Progenitor cell of endocrine pancreas (in vitro differentiated cells): ENCODE measurements at places on chromosomes 5 and 9.

DNA sequence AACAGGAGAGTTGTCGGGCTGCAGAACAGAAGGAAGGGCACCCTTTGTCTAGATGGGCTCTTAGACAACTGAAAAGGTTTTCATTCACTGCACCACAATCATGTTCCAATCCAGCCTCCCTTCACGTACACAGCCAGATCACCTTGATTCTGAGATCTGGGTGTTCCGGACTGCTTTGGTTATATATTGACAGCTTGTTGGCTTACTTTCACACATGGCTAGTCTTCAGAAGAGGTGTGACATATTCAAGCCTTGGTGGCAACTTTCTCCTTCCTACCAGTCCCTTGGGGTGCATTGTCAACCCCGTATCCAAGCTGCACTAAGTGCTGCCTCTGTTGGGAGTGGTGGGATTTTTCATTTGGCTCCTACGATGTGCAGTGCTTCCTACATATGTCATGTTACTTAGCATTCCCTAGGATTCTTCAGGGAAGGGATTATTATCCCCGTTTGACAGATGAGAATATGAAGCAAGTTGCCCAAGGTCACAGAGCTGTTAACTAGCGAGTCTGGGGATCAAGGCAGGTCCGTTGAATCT lies 100.6 kb downstream of the LIFR start:
- DNase-seq, result no peak

GRCh38 chr5:14826714-14827113 lies 44.9 kb downstream of the ANKH start:
- no peak for DNase-seq

DNA sequence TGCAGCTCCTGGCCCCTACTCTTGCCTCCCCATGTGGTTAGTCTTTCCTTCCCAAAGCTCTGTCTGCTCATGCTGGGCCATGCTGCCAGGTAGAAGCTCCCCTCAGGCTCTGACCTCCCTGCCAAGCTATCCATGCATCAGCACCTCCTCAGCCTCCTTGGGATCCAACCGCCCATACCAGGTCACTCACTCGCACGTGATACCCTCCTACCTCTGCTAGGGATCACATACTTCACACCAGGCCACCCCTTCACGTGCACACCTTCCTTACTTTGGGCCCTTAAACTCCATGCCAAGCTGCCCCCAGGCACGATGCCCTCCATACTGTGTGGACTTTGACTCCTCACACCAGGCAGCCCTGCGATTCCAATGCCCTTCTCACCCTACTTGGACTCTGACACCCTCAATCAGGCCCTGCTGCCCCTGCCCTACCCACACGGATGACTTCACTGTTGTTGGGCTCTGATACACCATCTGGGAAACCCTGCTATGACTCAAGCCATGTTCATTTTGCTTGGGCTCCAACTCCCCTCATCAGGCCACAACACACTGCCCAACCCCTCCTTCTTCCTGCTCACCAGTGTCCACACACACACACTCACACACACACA lies 34.1 kb downstream of the ZNF483 start:
- no peak for DNase-seq

- DNase-seq, result no peak
These were observed 111.0 kb downstream of the DMAC1 start for GRCh38 chr9:7688626-7689025.

GRCh38 chr9:13450723-13451122 lies 171.2 kb upstream of the MPDZ start:
- no peak for DNase-seq

GRCh38 chr5:168464214-168464613 lies 22.1 kb upstream of the RARS1 start:
- DNase-seq, result no peak

DNA sequence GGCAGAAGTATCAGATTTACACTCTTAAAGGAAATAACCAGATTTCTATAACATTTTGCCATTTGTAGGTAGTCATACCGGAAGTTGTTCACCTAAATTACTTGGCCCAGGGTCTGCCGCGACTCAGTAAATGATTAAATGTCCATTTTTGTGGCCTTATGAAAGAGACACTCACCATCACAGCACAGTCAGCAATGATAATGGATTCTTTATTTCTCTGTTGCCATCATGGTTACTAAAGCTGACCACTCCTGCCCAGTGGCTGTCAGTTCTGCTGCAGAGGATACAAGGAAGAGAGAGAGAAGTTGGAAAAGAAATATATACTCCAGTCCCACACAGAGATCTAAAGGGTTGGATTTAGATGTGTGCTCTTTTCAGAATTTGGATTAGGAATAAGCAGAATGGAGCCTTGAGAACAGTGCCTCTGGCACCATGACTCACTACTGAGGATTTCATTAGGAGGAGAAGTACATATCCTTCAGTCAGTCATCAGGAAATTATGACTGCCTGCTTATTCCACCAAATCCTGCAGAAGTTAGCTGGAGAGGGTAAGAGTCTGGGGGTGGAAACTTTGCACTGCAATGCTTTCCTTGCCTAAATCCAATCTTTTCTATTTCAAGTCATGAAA lies 72.8 kb upstream of the EFNA5 start:
- DNase-seq, result no peak

GRCh38 chr9:87256973-87257372 lies 240.7 kb upstream of the DAPK1 start:
- no peak for DNase-seq

- no peak for DNase-seq
These were observed 72.7 kb downstream of the NTRK2 start for GRCh38 chr9:84742261-84742660.

DNA sequence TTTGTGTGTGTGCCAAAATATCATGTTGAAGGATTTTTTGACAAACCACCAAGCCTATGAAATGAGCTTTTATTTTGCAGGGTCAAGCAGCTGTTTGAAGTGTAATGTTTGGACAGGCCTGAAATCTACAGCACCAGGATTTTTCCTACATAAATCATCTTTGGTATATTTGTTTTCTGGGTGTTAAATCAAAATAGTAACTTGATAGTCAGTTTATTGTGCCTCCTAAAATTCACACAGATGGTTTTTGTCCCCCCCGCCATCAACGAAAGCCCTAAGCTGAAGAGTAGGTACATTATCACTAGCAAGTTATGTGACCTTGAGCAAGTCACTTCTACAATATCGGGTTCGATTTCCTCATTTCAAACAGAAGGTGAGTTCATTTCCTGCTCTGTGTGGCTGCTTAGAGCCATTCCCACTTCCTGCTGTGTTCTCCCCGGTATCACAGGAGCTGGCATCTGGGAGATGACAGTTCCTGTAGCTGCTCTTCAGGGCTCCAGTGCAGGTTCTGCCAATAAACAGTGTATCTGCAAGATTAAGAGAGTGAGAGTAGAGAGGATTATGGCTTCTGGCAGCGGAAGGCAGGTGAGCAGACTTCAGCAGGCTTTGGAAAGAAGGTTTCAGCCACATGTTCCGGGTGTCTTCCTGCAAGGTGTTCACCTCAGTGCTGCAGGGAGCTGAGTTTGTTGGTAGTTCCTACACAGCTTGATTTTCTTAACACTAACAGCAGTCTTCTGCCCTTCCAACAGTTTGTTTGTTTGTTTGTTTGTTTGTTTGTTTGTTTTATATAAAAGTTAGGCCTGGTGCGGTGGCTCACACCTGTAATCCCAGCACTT lies 48.4 kb upstream of the GNE start:
- no peak for DNase-seq

GRCh38 chr9:21833090-21833801 lies 30.8 kb downstream of the MTAP start:
- no peak for DNase-seq

DNA sequence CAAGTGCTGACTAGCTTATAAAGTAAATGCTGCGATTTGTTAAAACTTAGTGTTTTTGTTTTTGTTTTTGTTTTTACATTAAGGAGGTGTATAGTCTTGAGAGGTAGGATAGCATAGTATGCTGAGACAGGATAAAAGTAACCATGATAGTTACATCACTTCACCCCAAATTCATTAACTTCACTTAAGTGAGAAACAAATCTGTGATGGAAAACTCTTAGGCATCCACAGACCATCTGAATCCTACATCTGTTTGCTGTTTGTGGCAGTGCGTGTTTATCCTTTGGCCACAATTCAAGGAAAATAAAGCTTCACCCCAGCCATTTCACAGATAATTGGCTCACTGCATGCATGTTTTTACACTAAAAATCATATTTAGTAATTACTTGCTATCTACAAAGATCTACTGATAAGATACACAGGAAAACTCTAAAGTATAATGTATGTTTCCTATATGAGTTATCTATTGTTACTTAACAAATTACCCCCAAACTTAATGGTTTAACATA lies 82.0 kb downstream of the ZNF622 start:
- no peak for DNase-seq

- DNase-seq, result no peak
These were observed 1600.9 kb upstream of the C9orf72 start for GRCh38 chr9:29174136-29174535.
